Lung microvascular endothelial cell (primary cell): ENCODE measurements at places on chromosomes 1 and 21. TPM values are rescaled to one million over a fixed set of nuclear protein-coding genes. Genes with fewer than 3 reads are reported as not detected.

Gene TMEM79
- 0.44 and 0.79 TPM in 2 replicates for total RNA-seq

DNA sequence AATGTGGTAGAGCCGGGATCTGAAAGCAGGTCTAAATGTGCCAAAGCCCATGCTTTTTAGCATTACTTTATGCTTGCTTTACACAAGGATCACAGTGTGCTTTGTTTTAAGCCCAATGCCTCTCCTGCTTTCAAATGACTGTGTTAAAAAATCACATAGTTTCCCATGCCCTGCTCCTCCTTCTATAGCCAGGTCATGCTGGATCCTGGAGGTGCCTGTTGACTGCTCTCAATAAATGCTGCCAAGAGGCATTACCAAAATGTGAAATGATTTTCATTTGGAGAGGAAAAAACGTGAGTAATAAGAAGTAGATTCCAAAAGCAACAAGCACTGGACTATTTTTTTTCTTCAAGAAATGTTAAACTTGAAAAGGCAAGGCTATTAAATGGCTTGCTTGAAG is 420.7 kb upstream of the USP24 start:
- no peak for DNase-seq

DNA sequence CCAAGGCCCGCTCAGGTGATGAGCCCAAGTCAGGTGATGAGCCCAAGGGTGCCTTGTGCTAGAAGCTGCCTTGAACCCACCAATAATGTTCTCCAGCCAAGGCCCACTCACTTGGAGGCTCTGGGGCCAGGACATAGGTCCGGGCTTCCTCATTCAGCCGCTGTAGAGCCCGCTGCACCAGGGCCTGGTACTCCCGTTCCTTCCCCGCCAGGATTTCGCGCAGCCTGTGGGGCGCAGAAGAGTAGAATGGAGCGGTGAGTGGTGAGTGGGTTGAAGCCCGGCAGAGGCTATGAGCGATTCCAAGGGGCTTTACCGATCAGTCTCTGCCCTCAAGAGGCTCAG is 10.5 kb downstream of the MAP3K6 start:
- DNase-seq: no peak

- DNase-seq: no peak
Measured at GRCh38 chr1:178513278-178513983, 522 bp downstream of the TEX35 start.

Gene TP73
- total RNA-seq: under 0.01 TPM in 1 of 2 replicates, not detected in the other

GRCh38 chr1:150441121-150441520 is 46.1 kb upstream of the TARS2 start:
- no peak for DNase-seq

Gene CRABP2
- not detected in 2 replicates for total RNA-seq

DNA sequence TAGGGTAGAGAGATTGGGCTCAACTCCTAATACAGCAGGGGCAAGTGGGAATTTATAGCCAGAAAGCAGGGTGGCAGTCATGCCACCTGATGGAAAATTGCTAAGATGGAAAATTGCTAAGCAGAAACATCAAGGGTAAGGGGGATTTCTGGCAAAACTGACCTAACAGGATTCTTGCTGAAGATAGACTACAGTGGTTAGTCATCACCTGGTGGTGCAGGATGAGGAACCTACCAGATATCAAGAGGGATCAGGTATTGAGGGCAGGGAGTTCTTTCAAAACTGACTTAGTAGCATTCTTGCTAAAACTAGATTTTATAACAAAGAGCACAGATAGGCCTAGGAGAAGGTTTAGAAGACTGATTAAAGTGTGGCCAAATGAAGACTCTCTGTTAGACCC is 292.9 kb downstream of the PLPP3 start:
- DNase-seq: no peak

Gene CFHR3
- not detected in 2 replicates for total RNA-seq

- no peak for DNase-seq
Measured at GRCh38 chr1:83671586-83671985, 327.3 kb downstream of the TTLL7 start.

GRCh38 chr1:32349211-32349708 is 13.0 kb downstream of the FAM229A start:
- peak; percentile 97 for DNase-seq

- no peak for DNase-seq
Measured at GRCh38 chr21:33011462-33011861, 14.3 kb upstream of the OLIG2 start.

- no peak for DNase-seq
Measured at GRCh38 chr1:36754366-36754765, 271.7 kb upstream of the CSF3R start.

Gene FAM78B
- total RNA-seq: under 0.01 and 0.40 TPM in 2 replicates

Gene TRIM63
- under 0.01 TPM in 1 of 2 replicates, not detected in the other for total RNA-seq

DNA sequence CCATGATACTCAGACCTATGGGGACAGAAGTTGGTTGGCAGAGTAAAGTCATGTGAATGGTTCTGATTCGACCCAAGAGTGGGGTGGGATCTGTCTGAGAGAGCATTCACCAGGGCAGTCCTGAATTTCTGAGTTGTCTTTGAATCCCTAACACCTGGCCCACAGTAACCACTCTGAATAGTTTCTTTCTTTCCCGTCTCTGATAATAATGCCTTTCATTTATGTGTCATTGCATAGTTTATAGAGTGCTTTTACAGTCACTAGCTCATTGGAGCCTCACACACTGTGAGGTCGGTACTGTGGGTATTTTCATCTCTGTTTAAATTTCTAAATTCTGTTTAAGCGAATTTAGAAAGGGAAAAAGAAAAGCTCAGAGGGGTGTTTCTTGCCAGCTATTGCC is 147.1 kb downstream of the C1orf21 start:
- DNase-seq: no peak

Gene PROX1
- total RNA-seq: 52.3 and 86.7 TPM in 2 replicates

Gene RHD
- 0.20 and 0.44 TPM in 2 replicates for total RNA-seq

GRCh38 chr1:5490635-5491034 is 501.6 kb downstream of the NPHP4 start:
- DNase-seq: no peak

Gene LINGO4
- total RNA-seq: not detected in 2 replicates

GRCh38 chr1:169086603-169087455 is 19.7 kb upstream of the ATP1B1 start:
- peak; percentile 17 for DNase-seq

- no peak for DNase-seq
Measured at GRCh38 chr1:205858141-205858961, 8.4 kb upstream of the PM20D1 start.

DNA sequence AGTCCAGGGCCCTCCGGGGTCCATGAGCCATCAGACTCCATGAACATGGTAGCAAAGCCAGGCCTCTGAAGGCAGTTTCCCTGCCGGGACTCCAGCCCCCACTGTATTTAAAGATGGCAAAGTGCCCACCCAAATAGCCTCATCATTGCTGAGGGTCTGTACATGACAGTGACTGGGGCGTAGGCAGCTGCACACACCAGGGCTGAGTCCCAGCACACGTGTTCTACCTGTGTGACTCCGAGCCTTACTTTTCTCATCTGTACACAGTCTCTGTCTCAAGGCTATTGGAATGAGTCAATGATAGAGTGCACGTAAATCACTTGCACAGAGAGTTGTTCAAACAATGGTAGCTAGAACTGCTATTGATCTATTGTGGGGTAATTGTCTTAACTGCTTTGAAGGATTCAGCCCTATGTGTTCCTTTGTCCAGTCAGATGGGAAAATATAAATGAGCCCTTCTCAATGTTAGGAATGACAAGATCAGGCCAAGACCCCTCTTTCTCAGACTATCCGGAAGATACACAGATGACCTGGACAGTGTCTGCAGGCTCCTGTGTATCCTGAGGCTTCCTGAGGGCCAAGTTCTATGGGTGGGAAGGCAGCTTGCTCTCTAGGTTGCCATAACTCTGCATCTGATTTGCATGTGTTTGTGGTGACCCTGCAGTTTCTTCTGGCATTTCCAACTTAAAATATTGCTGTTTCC is 48.9 kb downstream of the RASSF5 start:
- no peak for DNase-seq

DNA sequence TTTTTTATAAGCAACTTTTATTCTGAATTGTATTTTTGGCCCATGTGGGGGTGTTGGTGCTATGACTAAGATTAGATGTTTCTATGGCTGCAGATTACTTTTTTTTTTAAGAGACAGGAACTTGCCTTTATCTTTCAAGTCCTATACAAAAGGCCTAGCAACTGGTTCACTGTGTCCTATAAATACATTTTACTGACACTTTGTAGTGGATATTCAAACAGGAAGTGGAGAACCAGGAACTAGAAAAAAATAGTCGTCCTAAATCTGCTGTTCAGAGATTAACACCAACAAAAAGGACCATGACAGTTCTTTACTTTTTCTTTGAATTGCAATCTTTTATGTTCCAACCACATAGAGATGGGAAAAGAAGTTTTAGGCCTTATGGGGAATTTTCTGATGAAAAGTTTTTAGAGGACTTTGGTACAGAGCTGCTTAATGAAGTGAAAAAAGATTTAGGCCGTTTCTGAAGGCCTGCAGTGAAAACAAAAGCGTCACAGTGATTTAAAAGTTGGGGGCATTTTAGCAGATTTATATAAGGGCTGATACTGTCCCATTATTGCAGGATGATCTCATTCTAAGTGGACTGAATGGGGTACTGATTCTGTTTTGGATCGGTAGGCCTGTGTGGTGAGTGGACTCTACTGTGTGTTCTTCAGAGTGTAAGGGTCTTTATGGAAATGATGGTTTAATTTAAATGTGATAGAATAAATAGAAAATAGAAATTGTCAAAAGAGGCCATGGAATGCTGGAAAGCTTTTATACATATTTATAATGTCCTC is 136.4 kb upstream of the DEPDC1 start:
- peak; percentile 23 for DNase-seq

DNA sequence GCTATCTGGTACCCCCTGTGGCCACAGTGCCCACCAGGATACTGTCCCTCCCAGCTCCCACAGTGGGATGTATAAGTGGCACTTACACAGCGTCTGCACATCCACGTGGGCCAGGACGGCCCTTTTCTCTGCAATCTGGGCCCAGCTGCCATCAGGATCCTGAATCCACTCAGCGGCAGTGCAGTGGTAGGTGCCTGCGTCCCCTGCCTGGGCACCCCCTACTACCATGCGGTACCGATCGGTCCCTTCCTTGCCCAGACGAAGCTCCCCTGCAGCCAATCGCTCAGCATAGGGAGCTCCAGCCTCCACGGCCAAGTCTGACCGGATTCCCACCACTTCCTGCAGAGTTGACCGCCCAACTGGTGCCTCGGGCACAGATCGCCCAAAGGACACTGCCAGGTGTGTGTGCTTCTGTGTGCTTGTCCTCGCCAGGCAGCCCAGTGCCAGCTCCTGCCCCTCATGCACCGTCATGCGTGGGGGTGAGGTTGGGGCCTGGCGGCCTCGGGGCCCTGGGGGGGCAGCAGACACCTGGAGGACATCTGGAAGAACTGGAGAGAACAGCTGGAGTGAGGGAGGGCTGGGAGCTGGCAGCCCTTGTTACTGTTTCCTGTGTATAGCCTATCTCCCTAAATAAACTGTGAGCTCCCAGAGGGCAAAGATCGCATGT is 4.7 kb downstream of the IGSF8 start:
- no peak for DNase-seq

DNA sequence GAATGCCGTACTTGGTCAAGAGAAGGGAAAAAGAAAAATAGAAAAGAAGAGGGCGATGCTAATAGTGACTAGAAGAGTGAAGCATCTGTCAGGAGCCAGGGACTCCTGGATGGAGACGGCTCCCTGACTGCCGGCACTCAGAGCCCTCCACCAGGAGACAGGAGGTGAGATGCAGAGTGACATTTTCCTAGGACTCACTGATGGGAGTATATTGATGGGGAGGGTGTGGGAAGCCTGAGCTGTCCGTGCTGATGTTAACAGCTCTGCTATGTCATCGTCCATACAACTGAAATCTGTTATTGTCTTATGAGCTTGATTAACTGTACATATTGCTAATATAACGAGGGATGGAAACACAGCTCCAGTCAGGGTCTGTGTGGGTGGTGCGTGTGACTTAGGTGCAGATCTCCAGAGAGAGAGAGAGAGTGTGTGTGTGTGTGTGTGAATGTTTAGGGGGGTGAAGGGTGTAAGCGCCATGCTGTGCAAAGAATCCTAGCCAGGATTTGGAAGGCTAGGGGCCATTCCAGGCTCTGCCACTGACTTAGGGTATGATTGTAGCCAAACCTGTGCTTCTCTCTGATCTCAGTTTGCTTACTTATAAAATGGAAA is 123.0 kb upstream of the KLHDC7A start:
- no peak for DNase-seq

Gene SLFNL1
- total RNA-seq: under 0.01 and 0.20 TPM in 2 replicates

- no peak for DNase-seq
Measured at GRCh38 chr1:200731654-200732332, 6.9 kb upstream of the CAMSAP2 start.

Gene FALEC
- not detected in 2 replicates for total RNA-seq

GRCh38 chr1:228397966-228398365 is 8.7 kb downstream of the TRIM11 start:
- no peak for DNase-seq

DNA sequence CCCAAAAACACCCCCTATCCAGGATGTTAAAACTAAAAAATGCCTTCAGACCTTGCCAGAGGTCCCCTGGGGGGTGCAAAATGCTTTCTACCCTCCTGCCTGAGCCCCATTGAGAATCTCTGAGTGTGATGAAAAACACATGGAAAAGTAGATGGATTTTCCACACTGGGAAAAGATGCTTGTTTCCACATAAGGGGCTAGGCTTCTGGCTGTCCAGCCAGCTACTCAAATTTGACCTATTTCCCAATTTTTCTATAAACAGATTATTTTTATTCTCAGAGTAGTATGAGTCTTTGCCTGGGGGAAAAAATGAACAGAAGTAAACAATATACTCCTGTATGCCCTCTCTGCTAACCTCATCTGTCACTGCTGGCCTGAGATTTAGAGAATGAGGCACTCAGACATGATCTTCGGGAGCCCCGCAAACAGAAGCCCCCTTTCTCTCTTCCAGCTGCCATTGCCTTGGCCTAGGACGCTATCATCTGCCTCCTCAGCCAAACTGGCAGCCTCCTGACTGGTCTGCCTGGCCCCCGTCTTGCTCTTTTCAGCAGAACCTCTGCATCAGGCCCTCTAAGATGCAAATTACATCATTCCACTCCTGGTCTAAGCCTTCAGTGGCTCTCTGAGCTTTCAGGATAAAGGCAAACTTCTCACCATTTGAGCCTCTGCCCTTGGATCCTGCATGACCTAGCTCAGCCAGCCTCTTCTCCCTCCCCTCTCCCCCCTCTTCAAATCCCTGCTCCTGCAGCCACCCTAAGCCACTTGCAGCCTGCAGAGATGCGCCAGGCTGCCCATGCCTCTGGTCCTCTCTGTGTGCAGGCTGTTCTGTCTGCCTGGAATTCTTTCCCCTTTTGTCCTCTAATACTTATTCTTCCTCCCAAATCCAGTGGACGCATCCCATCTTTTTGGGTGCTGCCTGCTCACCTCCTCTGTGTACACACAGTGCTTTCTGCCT is 39.7 kb upstream of the TMEM125 start:
- no peak for DNase-seq

DNA sequence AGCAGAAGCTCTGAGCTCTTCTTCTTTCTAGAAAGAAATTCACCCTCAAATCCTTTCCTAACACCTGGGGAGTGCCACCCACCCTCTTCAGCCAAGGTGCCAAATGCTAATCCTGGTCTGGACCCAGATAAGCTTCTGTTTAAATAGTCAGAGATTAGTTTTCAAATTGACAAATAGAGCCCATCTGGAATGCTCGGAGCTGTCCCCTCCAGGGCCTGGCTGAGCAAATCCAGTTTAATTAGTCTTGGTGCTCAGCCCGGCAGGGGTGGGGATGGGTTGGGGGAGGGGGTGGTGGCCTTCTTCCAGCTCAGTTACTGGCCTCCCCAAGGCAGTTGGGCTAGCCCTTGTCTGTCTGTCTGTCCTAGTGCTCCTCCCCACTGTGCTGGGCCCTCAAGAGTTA is 269.5 kb downstream of the GRIK3 start:
- DNase-seq: no peak

Gene EXTL1
- under 0.01 TPM in 2 replicates for total RNA-seq
